Nephron progenitor cell (in vitro differentiated cells): ENCODE measurements at places on chromosomes 1 and 21.

GRCh38 chr1:77683160-77684148, 996 bp upstream of the ZZZ3 start:
- DNase-seq, result peak; percentile 92

DNA sequence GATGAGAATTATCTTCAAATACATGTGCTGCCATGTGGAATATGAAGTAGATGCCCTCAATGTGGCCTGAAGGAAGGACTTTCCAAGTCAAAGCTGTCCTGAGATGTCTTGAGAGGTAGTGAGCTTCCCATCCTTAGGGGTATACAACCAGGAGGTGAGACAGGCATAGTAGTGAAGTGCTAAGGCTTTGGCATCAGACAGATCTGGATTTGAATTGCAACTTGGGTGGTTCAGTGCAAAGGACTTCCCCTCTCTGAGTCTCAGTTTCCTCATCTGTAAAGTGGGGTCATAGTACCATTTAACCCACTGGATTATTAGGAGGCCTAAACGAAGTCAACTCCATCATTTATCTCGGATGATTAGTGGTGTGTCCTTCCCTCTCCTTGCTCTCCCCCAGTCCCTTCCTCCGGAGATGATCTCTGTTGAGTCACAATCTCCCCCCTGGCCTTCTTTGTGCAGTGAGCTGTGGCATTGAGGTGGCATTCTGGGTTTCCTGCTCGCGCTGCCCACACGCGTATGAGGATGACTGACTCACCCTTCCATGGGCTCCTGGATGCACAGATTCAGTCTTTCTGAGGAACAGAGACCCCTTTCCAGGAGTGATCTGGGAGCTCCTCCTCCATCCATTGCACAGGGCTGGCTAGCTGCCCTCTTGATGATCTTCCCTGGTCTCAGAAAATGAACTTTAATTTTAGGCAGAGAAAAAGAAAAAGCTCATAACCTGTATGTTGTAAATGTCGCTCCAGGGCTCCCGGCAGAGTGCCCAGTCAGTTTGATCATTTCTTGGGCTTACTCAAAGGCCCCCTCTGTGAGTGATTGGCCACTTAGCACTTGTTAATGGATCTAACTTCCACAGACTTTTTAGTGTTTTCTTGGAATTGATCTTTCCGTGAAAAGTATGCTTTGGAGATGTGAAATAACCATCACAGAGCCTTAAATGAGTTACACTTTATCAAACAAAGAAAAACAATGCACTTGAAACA, 354.6 kb downstream of the PTPRU start:
- DNase-seq, result no peak

- DNase-seq, result no peak
These were observed 90.0 kb downstream of the SYT14 start for GRCh38 chr1:210027994-210028393.

- no peak for DNase-seq
These were observed 23.9 kb downstream of the PKN2 start for GRCh38 chr1:88708011-88708410.

DNA sequence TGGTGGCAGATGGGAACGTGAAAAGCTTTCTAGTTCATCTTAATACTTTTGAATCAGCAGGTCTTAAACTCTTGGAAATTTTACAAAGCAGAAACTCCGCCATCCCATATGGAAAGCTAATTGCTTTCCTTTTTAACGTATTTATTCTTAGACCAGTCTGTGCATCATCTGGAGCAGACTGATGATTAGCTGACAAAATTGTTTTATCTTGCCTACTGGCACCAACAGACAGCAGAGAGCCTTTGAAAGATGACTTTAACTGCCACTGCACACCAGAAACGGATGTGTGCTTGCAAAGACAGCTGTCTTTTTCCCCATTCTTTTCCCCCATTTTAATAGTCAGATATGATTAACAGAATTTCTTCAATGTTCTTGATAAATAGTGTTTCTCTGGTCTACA, 97.0 kb downstream of the PLD5 start:
- DNase-seq, result no peak

DNA sequence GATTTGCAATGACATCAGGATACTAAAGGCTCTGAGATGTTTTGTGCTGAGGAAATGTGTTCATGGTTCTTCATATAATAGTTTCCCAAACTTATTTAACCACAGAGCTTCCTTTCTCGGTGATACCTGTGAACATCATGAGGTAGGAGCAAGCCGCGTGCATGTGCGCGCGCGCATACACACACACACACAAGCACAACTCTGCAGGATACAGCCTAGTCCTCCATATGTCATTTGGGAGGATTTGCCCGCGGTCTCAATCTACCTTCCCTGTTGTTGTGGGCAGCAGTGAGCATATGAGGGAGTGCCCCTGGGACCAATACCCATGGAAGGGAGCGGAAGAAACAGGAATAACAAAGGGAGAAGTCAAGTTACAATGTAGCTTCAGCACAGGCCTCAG, 12.2 kb upstream of the TTC4 start:
- no peak for DNase-seq

- DNase-seq, result no peak
These were observed 52.3 kb upstream of the DUSP10 start for GRCh38 chr1:221794079-221794670.
